ENCODE measurements at places on chromosomes 16 and 17.
A peak's percentile ranks its signal among the peaks of the same experiment; 100 is the strongest.

DNA sequence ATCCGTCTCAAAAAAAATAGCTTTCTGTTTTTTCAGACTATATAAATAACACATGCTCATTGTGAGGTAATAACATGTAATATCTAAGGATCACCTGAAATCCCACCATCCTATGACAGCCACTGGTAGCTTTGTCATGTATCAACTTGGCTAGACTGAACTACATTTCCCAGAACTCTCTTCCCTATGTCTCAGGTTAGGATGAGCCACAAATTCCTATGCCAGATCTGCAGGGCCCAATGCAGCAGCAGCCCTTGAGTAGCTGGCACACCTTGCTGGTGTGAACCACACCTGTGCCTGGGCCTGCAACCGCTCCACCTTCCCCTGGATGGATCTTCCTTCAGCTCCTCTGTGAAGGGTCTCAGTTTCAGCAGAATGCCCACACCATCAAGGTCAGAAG is 28.1 kb downstream of the OGFOD1 start:
- DNase-seq: no peak

DNA sequence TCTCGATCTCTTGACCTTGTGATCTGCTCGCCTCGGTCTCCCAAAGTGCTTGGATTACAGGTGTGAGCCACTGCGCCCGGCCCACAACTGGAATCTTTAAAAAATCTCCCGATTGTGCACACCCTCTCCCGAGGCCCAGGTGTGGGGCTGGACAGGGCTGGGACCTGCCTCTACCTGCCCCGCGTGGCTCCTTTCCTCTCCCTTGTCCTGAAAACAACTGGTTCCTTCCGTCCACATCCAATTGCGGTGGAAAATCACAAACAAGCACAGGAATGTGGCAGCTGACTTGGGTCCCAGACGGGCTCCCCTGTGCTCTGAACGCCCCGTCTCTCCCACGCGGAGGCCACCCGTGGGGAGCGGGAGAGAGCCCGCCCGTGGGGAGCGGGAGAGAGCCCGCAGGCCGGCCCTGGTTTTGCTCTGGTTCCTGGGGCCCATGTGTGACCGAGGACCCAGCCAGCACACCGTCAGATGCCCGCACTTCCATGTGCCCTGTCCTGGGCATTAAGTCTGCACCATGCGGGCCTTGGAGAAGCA is 3.0 kb upstream of the TMEM204 start:
- no peak for DNase-seq

- no peak for DNase-seq
Observed at GRCh38 chr17:71331754-71332325, 789.0 kb upstream of the SOX9 start.

- no peak for DNase-seq
Observed at GRCh38 chr17:6796887-6797490, 21.0 kb downstream of the FBXO39 start.

- no peak for DNase-seq
Observed at GRCh38 chr17:199806-200545, 18.5 kb upstream of the DOC2B start.

DNA sequence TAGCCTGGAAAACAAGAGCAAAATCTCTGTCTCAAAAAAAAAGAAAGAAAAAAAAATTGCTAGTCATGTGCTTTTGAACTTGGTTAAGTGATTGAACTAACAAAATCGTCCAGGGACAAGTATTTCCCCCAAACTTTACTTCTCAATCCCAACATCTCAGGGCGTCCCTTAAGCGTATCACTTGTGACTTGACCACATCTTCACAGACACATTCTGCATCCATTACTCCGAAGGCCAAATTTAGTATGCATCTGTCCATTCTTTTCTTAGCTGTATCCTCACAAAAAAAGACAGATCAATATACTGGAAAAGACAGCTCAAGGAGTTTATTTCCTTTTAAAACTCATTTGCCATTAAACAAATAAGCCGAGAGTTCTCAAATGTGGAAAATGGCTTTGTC is 5.9 kb upstream of the JPT1 start:
- no peak for DNase-seq

- no peak for DNase-seq
Observed at GRCh38 chr17:79392598-79392997, 218.3 kb downstream of the RBFOX3 start.

GRCh38 chr16:29765167-29766032 is 12.7 kb upstream of the ZG16 start:
- no peak for DNase-seq

- no peak for DNase-seq
Observed at GRCh38 chr16:66247516-66248481, 118.7 kb upstream of the CDH5 start.

GRCh38 chr17:61579961-61580360 is 11.1 kb downstream of the NACA2 start:
- no peak for DNase-seq

- DNase-seq: peak; percentile 87
Observed at GRCh38 chr16:3099732-3100499, 822 bp upstream of the ZSCAN10 start.

DNA sequence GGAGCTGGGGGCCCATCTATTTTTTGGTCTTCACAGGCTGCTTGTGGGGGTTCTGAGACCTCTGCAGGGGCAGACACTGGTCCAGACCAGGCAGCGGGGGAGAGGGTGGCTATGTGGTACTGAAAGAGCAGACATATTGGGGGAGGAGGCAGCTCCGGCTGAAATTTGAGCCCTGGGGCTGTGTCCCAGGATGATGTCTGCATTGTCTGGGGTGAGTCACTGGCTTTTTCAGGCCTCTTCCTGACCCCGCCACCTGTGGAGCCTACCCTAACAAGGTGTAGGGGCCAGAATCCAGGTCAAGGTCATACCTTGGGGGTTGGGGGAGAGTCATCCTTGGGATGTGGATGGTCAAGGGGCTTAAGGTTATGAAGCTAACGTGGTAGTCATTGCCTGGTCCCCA is 2.4 kb downstream of the CORO6 start:
- DNase-seq: no peak

DNA sequence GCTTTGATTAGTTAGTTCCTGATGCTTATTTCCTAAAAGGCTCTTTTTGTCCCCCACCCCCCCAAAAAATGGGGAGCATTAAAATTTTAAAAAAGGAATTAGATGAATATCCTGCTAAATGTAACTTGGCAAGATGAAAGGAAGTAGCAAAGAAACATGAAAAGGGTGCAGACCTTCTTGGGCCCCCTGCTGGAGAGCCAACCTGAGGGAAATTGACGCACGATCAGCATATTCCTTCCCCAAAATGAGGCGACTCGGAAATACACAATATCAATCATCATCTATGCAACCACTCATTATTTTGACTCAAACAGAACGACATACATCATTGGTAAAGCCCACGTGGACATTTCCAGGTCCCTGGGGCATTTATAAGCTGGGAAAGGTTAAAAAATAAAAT is 59.7 kb downstream of the GRIN2A start:
- DNase-seq: no peak

DNA sequence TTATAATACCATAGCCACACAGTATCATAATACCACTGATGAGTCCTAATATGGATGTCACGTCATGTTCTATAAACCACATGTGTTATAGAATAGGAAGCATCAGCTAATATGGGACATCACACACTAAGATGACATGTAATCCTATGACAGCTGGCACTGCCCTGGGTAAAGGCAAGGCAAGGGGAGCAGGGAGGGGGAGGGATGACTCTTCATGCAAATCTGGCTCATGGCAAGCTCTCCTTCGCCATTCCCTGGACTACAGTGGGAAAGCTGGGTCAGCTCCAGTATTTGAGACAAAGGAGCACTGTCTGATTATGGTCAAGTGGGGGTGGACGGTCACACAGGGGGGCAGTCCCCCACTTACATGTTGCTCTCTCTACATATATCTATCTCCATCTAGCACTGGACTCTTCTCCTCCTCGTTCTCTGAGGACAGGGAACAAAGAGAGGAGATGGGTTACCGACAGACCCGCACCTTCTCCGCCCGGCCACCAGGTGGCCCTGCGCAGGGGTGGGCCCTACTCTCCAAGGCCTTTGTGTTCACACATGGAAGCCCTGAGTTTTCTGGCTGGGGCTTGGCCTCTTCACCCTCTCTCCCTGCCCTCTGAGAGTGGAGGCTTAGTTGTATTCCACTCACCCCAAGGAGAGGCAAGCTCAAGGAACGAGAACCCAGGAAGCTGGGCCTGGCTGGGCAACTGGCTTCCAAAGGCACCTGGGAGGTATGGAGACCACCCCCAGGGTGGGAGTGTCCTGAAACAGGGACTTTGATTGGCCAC is 23.4 kb upstream of the MPO start:
- peak; percentile 42 for DNase-seq

- no peak for DNase-seq
Observed at GRCh38 chr17:69561462-69561861, 147.0 kb downstream of the MAP2K6 start.

DNA sequence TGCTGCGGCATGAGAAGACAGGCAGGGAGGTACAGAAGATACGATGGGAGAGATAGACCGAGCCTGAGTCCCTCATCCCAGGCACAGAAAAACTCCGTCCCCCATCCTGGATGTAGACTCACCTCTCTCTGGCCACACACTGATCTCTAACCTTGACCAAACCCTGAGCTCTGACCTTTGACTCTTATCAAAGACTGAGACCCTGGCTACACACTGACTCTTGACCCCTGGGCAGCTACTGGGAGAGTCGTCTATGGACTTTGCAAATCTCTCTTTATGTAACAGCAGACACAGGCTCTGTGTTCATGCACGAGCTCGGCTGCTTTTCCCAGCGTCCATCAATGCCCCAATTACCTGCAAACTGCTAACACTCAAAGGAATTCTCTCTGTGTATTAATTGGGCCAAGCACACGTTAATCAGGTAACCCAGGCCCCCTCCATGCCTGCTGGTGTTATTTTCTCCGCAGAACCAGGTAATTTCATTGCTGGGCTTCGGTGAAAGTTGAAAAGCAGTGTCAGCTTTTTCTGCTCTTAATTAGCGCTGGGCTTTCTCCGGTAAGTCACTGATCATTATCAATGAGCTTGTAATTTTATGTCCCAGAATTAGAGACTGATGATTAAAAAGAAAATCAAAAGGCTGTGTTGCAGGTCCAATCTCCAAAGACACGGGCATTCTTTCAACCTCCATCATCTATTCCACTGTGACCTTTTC is 179.4 kb upstream of the NLRP1 start:
- DNase-seq: no peak

DNA sequence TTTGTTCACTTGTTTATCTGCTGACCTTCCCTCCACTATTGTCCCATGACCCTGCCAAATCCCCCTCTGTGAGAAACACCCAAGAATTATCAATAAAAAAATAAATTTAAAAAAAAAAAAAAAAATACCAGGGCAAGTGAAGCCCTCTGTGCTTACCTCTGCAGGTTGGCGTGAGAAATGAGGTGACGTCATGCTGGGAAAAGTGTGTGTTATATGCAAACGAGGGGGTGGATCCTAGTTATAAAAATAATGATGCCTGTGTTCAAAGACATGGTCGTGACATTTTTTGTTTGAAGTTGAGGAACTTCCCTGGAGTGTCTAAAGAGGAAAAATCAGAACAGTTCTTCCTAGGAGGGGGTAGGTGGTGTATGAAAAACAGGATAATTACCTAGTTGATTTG is 20.2 kb downstream of the TMC7 start:
- no peak for DNase-seq

DNA sequence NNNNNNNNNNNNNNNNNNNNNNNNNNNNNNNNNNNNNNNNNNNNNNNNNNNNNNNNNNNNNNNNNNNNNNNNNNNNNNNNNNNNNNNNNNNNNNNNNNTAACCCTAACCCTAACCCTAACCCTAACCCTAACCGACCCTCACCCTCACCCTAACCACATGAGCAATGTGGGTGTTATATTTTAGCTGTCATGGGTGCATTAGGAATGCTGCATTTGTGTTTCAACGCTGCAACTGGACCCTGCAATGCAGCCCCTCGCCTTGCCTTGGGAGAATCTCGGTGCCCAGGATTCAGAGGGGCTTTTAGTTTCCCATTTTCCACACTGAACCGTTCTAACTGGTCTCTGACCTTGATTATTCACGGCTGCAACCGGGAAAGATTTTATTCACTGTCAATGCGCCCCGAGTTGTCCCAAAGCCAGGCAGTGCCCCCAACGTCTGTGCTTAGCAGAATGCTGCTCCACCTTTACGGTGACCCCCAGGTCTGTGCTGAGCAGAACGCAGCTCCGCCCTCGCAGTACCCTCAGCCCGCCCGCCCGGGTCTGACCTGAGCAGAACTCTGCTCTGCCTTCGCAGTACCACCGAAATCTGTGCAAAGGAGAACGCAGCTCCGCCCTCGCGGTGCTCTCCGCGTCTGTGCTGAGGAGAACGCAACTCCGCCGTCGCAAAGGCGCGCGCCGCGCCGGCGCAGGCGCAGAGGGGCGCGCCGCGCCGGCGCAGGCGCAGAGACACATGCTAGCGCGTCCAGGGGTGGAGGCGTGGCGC is 43.3 kb downstream of the POLR3K start:
- no peak for DNase-seq

- no peak for DNase-seq
Observed at GRCh38 chr17:35210741-35211140, 16.5 kb upstream of the SLC35G3 start.

GRCh38 chr16:50526249-50526648 is 21.9 kb upstream of the NKD1 start:
- DNase-seq: no peak

DNA sequence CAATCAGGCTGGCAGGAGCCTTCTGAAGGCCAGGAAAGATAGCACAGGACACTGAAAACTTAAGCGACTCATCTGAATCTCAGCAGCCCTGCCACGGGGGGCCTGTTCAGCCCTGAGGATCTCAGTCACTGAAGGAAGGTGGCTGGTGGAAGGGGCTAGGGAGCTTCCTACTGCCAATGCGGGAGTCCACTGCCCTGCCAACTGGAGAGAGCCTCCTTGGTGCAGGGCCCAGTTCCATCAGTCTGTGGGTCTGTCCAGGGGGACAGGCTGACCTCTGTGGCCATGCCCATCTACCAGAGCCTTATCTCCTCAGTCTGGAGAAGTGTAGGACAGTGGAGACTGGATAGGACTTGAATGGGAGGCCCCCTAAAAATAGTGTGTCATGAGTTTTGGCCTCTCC is 1851.6 kb downstream of the TP53TG3F start:
- DNase-seq: no peak

- DNase-seq: no peak
Observed at GRCh38 chr16:10868596-10869469, 8.2 kb upstream of the CIITA start.

DNA sequence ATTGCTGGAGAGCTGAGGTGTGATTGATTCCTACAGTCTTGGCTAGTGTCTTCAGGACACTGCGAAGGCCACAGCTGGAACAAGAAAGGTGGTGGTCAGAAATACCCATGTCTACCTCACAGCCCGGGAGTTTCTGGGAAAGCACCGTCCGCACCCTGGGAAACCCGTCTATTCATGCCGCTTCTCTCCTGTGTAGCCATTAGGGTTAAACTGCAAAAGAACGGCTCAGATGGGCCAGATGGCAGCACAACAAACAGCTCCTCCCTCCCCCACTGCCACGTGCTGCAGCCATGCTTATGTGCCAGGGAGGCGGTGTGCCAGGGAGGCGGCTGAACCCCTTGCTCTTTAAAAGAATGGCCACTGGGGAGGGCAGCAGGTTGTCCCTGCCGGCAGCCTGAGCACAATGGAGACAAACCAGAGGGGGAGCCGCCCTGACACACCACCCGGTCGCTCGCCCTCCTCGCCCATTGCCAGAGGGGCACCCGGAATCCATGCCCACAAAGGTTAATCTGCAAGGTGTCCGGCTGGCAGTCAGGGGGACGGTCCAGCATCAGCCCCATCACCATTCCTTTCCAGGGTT is 65.2 kb downstream of the CYTH1 start:
- no peak for DNase-seq
